ENCODE measurements at places on chromosomes 1 and 21.

GRCh38 chr1:55716151-55716550 is 501.0 kb upstream of the USP24 start:
- DNase-seq, result no peak
- peaks cover 35% of the 10 kb centered on the region for H3K4me1 ChIP-seq
- no peaks in the 10 kb centered on the region for H3K36me3 ChIP-seq

GRCh38 chr1:36384542-36385409 is 948 bp downstream of the STK40 start:
- no peaks in the 10 kb centered on the region for H3K27me3 ChIP-seq
- peaks cover 2% of the 10 kb centered on the region for H3K36me3 ChIP-seq
- H3K4me1 ChIP-seq, result peaks cover 85% of the 10 kb centered on the region
- peak; percentile 87 for DNase-seq
- H3K27ac ChIP-seq, result peak overlapping the region; percentile 98
- peak overlapping the region; percentile 80 for H3K4me3 ChIP-seq

DNA sequence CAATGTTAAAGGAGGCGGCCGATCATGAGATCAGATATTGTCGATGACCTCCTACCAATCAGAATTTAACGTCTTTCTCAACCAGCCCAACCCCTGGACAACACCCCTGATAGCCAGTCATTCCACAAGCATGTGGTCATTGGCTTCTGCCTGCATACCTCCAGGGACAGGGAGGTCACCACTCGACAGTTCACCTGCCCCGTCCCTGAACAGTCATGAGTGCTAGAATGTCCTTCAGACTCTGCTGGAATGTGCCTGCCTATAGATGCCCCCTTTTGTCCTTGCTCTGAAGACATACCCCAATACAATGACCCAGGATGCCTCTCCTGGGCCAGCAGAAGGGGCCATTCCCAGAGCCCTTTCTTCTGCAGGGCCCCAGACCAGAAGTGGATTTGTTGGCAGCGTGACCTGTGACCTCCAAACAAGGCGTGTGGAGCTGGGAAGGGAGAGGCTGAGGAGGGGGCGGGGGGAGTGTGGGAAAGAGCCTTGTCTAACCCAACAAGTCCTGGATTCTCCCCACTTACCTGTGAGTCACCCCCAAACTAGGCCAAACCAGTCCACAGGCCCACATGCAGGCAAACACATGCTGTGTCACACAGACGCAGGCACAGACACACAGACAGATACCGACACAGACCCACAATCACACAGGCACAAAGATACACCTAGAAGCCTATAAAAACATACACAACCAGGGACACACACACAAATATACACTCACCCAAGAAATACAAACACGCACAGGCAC is 2.2 kb downstream of the CRYBG2 start:
- H3K4me1 ChIP-seq, result no peaks in the 10 kb centered on the region
- H3K4me3 ChIP-seq, result no peak overlapping the region
- DNase-seq, result no peak

- H3K36me3 ChIP-seq, result peaks cover 4% of the 10 kb centered on the region
- no peak overlapping the region for H3K4me3 ChIP-seq
- no peaks in the 10 kb centered on the region for H3K4me1 ChIP-seq
Observed at GRCh38 chr1:100028765-100029164, 59.0 kb downstream of the SLC35A3 start.

All from stomach (tissue), 19 donors.